ENCODE measurements at places on chromosomes 5 and 9. TPM values are rescaled to one million over a fixed set of nuclear protein-coding genes. Genes with fewer than 3 reads are reported as not detected.

The HTR1A gene
- not detected for polyA plus RNA-seq

The TRUB2 gene
- 22.0 TPM for polyA plus RNA-seq

The CDH9 gene
- not detected for polyA plus RNA-seq

DNA sequence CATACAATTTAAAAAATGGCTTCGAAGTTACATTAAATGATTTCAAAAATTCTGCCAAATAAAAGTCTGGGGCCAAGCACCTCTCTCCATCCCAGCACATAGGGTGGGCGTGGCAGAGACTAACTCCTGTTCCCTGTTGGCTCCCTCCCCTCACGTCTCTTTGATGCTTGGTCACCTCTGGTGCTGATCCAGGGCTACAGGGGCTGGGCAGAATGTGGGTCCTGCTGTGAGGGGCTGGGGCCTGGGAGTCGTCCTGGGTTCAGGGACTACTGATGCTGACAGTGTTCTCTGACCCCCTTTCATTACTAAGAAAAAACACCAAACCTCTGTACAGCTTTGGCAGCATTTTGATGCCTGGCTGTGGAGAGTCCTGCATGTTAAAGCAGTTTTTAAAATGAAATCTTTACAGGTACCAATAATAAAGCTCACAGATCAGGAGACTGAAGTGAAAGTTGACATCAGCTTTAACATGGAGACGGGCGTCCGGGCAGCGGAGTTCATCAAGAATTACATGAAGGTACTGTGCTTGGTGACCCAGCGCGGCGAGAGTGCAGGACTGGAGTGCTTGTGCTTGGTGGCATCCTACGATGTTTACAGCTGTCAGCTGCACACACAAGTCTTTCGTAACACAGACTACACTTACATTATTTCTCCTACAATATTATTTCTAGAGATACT lies 29.0 kb downstream of the TENT4A start:
- DNase-seq: no peak

DNA sequence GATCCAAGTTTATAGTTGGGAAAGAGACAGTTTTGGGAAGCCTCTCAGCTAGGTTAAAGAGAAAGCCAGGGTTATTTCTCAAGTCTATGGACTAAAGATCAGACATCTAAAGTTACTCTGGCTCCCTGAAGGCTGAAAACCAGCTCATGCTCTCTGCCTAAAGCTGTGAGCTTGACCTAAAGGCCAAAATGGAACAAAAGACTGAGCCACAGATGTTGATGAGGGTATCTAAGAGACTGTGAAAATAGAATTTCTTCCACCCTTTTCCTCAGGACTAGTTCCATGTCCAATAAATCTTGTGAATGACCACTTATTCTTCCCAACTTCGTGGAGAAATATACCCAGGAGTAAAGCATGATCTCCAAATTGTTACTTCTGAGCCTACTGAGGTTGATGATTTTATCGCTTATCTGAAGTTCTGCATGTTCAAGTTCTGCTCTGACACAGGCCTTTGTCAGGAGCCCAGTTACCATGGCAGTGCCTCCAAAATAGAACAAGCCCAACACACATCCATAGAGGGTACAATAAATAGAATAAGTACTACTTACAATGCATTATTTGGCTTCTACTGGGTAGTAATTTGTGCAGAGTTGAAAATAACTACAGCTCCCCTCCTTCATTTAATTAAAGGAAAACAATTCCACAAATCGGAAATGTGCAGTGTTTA lies 373.6 kb downstream of the NTRK2 start:
- no peak for DNase-seq

GRCh38 chr5:32933692-32934091 lies 222.6 kb downstream of the NPR3 start:
- no peak for DNase-seq

Measured in forelimb muscle (tissue), 1 donor.